ENCODE measurements at places on chromosomes 3 and 15.

- peak; percentile 39 for DNase-seq
Measured at GRCh38 chr3:59425942-59426341, 376.1 kb upstream of the CFAP20DC start.

GRCh38 chr3:174325834-174326700, 533.1 kb upstream of the NAALADL2 start:
- no peak for DNase-seq

DNA sequence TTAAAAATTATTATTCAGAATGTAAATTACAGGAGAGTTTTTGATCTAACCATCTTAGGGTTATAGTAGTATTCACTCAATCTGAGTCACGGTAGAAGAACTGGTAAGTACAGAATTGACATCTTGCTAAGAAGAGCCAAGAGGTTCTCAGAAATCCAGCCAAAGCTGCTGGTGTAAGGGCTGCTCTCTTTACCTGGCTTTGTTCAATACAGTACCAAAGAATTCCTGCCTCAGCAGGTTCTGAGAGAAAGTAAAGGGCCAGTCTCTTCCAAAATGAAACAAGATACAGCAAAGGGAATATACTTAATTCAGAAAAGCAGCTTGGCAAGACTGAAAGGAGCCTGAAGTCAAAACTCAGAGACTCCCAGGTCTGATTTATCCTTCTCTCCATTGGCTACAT, 193.1 kb downstream of the TNIK start:
- DNase-seq, result no peak

DNA sequence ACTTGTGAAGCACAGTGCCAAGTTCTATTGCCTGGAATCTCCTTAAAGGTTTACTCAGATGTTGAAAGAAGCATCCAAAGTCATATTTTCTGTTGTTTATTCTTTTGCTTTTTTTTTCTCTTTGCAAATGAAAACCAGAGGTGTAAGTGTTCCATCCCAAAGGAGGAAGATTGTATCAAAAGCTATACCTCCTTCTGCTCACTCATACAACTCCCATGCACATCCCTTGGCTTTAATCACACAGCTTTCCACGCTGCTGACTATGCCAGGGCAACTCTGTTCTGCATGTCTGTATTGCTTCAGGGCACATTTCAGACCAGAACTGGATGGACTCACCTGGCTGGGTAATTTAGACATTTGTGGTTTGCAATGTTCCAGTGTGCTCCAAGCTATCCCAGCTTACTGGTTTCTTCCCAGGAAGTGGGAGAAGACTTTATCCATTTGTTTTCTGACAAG, 399.6 kb upstream of the TBL1XR1 start:
- no peak for DNase-seq

DNA sequence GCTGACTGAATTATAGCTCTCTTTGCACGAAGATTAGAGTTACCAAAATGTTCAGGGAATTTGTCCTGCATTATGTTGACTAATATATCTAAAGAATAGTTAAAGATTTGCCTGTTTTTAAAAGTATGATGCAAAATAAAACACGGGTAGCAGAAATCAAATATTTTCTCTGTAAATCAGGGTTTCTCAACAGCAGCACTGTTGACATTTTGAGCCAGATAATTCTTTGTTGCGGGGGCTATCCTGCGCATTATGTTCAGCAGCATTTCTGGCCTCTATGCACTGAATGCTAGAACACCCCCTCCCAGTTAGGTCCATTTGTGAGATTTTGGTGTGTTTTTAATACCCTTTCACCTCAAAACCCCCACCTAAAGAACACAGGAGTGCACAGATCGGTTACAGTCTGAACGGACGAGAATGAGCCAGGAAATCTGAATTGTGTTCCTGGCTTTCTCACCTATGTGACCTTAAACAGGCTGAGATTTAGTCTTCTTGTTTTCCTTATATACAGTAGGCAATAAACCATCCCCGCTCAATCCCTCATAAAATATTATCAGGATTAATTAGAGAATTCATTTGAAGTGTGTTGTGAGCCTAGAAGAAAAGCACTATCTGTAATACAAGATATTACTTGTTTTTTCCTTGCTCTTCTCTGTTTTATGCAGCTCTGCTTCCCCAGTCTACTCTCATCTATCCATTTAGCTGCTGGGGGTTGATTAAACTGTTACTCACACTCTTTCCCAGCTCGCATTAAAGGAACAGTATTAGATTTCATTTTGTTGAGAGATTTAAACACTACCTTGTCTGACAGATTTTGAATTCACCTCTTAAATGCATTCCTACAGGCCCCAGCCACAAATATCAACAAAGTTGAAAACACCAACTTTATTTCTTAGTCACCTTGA, 247.5 kb upstream of the GOLIM4 start:
- no peak for DNase-seq

DNA sequence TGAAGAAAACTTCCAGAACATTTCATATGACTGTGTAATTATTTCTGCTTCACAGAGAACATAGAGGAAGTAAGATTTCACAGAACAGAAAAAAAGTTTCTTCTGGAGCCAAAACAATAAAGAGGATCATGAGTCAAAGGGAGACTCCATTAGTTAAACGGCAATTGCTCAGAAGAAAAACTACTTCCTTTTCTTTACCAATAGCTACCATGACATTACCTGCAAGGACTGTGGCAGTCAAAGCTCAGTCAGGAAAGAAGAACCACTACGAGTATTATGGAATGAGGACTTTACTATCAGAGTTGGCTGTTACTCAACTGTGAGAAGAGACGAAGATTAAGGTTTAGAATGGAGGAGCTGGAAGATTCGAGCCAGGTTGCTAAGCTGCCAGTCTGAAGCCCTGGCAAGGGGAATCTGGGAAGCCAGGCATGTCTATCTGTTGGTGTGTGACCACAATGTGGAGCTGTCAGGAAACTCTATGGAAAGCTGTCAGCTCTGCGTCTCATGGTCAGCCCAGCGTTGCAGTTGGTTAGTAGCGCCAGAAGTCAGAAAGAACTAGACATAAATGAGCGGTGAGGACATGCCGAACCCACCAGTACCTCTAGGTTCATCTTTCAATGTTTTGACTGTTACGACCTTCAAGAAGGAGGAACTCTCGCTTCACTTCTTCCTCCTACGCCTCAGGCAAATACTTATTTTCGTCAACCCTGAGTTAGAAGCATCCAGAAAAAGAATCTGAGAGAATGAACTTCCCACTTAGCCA, 604.3 kb downstream of the FGF12 start:
- DNase-seq, result no peak

GRCh38 chr15:67033012-67033411, 32.4 kb upstream of the SMAD3 start:
- DNase-seq, result peak; percentile 42

DNA sequence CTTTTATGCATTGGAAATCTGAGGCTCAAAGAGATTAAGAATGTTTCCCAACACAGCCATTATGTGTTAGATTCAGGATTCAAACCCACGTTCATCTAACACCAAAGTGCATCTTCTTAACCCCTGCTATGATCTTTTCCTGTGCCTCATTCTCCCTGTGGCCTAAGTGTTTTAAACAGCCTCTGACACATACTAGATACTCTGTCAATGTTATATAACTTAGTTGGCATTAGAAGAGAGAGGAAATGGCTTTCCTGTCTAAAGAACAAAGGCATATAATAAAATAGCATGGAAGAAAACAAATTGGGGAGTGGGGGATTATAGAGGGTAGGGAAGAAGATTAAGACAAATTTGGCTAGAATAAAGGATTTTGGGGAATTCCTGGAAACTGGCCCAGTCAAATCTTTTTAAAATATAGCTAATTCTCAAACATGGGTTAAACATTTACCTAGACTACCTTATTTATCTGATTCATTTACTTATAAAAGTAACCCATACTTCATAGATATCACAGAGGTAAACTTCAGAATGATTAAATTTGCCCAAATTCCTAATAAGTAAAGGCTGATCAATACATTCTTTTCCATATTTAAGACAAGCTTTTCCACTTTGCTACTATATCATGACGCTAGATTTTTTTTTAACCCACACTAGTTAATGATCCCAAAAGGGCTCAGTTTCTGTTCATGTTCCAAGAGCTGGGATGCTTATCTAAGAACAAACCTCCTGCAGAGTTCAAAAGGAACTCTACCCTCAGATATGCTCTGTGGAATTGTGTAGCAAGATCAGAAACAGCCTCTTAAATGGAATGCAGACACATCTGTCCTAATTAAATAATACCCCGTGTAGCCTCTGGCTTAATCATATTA, 122.9 kb upstream of the PTPRG start:
- DNase-seq, result no peak

DNA sequence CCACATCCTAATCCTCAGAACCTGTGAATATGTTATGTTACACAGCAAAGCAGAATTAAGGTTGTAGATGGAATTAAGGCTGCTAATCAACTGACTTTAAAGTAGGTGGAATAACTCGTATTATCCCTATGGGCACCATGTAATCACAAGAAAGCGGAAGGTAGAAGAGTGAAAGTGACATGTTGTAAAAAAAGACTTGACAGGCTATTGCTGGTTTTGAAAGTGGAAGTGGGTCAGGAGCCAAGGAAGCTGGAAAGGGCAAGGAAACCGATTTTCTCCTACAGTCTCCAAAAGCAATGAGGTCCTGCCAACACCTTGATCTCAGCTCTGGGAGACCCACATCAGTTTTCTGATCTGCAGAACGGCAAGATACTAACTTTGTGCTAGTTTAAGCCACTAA, 6.6 kb downstream of the TP63 start:
- DNase-seq, result no peak

- no peak for DNase-seq
Measured at GRCh38 chr15:100802421-100803170, 77.0 kb upstream of the ALDH1A3 start.

DNA sequence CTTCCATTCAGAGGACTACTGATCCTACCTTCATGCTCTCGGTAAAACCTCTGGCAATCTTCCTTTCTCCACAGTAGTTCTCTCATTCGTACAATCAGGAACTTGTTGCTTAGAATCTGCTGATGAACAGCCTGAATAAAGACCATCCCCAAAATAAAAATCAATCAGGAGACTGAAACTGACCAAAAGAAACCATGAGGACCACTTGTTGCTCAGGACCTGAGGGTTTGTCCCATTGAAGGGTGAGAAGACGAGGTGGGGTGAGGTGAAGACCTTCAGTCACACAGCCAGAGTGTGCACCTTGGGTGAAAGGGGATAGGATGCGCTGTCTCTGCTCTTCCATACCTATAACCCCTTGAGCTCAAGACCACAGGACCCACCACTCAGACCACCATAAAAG, 36.8 kb downstream of the SPINK8 start:
- no peak for DNase-seq

DNA sequence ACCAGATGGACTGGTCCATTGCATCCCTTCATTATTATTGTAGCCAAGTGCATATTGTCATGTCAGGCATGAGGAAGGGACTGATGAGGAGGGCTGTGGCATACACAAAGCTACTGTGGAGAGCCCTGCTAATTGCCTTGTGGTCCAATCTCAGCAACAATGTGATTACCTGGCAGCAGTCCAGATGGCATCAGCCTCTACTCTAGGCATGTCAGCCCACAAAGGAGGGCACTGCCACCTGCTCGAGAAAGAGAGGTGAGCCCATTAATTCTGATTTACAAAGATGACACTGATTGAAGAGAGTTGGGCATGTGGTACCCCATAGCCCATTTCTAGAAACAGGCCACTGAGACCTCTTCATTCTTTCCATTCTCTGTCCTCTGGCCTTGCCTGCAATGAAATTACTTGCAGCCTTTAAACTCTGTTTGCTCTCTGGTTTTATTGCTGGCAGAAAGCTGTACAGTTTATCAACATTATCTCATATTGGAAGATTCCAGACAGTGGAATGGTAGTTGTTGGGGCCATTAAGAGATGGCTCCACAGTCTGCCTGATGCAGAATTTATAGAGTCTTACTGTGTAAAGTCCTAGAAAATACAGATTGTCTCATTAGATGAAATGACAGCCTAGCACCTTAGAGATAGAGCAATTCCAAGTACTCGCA, 307.7 kb downstream of the ARPP21 start:
- no peak for DNase-seq

DNA sequence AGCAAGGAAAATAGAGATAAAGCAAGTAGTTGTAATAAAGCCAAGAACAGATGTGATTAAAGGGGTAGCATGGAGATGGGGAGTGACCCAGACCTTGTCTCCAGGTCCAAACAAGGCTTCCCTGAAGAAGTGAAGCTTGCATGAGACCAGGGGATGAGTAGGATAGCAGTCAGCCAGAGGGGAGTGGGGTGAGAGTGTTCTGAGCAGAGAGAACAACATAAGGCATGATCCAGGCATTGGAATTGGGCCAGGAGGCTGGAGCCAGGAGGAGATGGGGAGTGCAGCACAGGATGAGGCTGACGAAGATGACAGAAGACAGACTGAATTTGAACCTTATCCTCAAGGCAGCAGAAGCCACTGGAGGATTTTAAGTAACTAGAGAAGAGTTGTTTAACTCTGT, 7.2 kb downstream of the TMOD2 start:
- no peak for DNase-seq

DNA sequence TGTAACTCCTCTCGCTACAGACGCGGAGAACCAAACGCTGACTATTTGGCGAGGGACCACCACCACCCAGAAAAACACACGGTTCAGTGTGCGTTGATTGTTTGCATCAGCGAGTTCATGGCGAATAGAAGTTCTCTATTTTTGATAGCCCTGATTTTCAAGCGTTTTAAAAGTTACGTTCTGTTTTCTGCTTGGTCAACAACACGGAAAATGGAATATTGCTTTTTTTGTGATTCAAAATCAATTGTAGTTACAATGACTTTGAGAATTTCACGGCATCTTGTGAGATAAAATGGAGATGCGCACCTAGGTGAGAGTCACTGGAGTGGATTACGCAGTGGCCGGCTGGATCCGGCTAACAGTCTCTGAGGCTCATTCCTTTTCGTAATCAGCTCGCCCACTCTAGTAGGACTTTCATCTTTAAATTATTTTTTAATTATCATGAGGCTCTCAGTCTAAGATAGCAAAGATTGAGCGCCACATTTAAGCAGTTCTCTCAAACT, 54.8 kb downstream of the CCDC54 start:
- no peak for DNase-seq

- DNase-seq, result no peak
Measured at GRCh38 chr3:31311559-31311958, 221.2 kb upstream of the STT3B start.

- DNase-seq, result no peak
Measured at GRCh38 chr3:28924744-28925360, 356.0 kb upstream of the RBMS3 start.

DNA sequence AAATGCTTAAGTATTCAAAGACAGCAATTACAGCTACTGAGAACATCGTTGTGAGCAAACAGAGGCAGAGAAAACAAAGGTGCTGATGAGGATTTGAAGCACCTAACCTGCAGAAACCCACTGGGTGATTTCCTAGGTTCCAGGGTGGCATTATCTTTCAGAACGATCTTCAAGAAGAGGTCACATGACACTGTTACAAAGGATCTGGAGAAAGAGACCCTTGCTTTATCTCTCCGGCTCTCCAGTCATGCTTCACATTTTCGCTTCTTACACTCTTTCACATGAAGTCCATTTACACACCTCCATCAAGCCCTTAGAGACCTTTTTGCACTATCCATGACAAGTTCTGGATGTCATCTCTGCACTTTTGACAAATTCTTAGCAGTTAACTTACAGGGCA, 70.8 kb downstream of the GOLGA8B start:
- DNase-seq, result no peak

DNA sequence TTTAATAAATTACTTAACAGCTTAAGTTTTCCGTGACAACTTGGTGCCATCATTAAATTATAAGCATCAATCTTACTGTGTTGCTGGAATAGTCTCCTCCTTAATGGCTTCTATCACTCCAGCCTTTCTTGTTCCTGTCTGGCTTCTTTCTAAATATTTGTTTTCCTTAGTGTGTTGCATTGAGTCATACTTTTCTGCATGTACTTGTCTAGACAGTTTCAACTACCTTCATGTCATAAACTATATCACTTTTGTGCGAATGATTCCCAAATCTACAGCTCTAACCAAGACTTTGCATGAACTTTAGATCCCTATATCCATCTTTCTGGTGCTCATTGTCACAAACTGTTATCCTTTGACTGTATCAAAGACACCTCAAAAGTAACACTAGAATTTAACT, 78.4 kb downstream of the AKAP13 start:
- no peak for DNase-seq

Data from activated CD8-positive, alpha-beta T cell treated with anti-CD3 and anti-CD28 coated beads, Interleukin-2, amount 10 ng/mL, durations not matched to agents 7 days and 5 days (primary cell).